ENCODE measurements at places on chromosomes 7 and 10. TPM values are rescaled to one million over a fixed set of nuclear protein-coding genes. Genes with fewer than 3 reads are reported as not detected.

Gene ERVW-1
- total RNA-seq: not detected

Gene CLCN1
- not detected for total RNA-seq

- no peak overlapping the region for H3K4me3 ChIP-seq
- no peaks in the 10 kb centered on the region for H3K36me3 ChIP-seq
- DNase-seq: no peak
Measured at GRCh38 chr7:64541438-64542359, 21.2 kb downstream of the ZNF680 start.

GRCh38 chr7:80635998-80636397 lies 2.4 kb upstream of the CD36 start:
- H3K36me3 ChIP-seq: no peaks in the 10 kb centered on the region
- H3K27ac ChIP-seq: no peak overlapping the region
- DNase-seq: no peak

DNA sequence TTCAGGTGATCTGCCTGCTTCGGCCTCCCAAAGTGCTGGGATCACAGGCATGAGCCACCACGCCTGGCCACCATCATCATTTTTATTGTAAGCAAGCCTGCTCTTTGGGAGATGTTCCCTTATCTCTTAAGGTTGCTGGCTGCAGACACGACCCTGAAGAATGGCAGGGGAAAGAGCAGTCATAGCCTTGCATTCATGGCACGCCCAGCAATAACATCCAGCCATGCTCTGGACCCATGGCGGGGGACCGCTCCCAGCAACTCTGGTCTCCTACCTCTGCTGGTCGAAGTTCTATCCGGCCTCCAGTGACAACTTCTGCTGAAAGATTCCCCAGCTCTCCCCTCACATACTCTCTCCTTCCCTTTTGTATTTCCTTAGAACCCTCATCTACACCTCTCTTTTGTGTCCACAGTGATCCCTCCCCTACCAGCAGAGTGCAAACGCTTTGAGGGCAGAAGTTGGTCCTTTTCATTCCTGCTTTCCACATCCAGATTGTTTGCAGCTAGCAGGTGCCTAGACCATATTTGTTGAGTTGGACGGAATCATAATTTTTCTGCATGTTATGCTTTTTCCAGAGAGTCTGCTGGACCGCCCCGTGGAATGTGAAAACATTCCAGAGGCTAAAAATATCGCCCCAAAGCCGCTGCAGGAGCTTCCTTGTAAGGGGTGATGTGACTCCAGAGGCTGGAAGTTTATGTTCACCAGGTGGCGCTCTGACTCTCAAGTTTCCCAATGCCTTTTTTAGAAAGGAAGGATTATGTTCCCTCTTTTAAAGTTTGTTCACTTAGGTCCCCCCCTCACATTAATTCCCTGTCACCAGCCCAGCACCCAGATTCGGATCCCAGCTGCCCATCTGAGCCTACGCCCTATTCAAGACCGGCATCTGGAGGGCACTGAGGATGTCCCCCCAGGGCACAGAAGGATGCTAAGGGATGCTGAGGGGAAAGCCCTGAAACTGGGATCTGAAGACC lies 4.3 kb upstream of the MARVELD1 start:
- H3K27ac ChIP-seq: peak overlapping the region; percentile 23
- no peaks in the 10 kb centered on the region for H3K27me3 ChIP-seq
- H3K36me3 ChIP-seq: no peaks in the 10 kb centered on the region
- no peak overlapping the region for H3K4me3 ChIP-seq
- DNase-seq: peak; percentile 85

- H3K36me3 ChIP-seq: no peaks in the 10 kb centered on the region
- no peaks in the 10 kb centered on the region for H3K27me3 ChIP-seq
- no peak for DNase-seq
- no peaks in the 10 kb centered on the region for H3K4me1 ChIP-seq
- H3K27ac ChIP-seq: no peak overlapping the region
Measured at GRCh38 chr10:76883596-76883995, 754.0 kb downstream of the KCNMA1 start.

Measured in ovary (tissue), 10 donors.